ENCODE measurements at places on chromosomes 4 and X.

- no peak for DNase-seq
Observed at GRCh38 chrX:8305350-8305749, 134.3 kb upstream of the VCX2 start.

GRCh38 chr4:40628888-40629287 is 776 bp downstream of the RBM47 start:
- DNase-seq, result no peak

- DNase-seq, result no peak
Observed at GRCh38 chr4:81491943-81492342, 20.2 kb upstream of the RASGEF1B start.

GRCh38 chr4:5014007-5014682 is 5.1 kb downstream of the CYTL1 start:
- no peak for DNase-seq

DNA sequence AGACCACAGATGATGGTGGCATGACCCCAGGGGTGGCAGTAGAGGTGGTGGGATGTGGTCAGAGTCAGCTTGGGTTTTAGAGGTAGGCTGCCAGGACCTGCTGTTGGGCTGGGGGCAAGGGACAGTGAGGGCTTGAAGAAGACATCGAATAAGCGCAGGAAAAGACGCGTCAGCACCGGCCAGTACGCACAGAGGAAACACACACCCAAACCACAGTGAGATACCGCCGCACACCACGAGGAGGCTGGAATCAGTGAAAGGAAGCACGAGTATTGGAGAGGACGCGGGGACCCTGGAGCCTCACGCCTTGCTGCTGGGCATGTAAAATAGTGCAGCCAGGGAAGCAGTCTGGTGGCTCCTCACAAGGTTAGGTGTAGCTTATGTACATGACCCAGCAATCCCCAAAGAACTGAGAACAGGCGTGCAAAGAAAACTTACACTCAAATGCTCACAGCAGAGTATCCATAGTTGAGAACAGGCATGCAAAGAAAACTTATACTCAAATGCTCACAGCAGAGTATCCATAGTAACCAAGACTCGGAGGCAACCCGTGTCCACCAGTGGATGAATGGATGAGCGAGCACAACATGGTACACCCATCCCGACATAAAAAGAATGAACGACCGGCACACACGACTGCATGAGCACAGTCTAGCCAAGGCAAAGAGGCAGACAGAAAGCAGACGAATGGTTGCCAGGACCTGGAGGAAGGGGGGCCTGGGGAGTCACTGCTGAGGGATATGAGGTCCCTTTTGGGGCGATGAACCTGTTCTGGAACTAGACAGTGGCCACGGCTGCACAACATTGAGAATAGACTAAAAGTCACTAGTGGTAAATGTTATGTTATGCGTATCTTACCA is 13.3 kb downstream of the PDZD4 start:
- DNase-seq, result no peak

DNA sequence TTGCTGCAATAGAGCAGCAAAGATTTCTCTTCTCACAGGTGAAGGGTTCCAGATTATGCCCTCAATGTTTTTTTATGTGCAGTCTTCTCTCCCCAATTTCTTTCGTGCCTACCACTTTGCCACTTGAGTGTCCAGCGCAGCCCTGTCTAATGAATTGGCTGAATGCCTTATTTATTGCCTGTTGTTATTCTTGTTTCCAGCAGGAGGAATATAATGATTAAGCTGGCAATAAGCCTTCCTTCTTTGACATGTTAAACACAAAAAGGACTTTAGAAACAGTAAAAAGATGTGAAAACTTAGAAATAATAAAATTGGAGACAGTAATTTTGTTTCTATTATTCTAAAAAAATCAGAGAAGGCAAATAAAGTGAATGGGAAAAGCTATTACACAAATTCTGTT is 34.6 kb upstream of the FRAS1 start:
- no peak for DNase-seq

DNA sequence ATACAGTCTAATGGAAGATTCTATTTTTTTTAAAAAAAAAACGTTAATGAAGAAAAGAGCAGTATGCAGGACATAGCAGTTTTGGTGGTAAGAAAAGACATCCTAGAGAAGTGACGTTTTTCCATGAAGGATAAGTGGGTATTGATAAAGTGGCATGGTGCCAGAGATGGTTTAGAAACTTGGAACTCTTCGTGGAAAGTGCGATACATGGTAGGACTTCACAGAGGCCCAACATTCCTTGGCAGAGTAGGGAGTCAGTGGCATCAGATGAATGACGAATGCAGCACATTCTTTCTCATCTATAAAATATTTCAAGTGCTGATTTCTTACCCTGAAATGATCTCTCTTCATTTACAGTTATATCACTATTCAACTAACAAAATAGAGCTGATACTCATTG is 298.7 kb downstream of the CCSER1 start:
- DNase-seq, result no peak

DNA sequence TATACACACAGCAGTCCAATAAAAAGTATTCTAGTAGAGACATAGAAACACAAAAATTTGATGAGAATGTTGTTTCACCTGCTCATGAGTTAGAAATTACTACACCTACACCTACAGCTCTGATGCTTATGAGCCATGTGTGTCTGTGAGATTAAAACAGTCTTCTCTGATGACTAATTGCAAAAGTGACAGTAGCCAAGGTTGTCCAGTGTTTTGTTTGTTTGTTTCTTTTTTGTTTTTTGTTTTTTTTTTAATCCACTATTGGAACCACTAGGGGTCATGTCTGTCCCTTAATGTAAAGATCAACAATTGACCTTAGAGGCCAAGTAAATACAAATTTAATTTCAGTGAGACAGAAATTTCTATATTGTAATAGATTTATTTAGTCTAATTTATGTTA is 423.1 kb downstream of the TEX13C start:
- DNase-seq, result no peak

- peak; percentile 65 for DNase-seq
Observed at GRCh38 chr4:51843309-51844152, 578 bp downstream of the DCUN1D4 start.

- DNase-seq, result no peak
Observed at GRCh38 chrX:11591723-11592346, 73.9 kb downstream of the ARHGAP6 start.

GRCh38 chr4:152164561-152164960 is 371.3 kb downstream of the FBXW7 start:
- DNase-seq, result no peak

DNA sequence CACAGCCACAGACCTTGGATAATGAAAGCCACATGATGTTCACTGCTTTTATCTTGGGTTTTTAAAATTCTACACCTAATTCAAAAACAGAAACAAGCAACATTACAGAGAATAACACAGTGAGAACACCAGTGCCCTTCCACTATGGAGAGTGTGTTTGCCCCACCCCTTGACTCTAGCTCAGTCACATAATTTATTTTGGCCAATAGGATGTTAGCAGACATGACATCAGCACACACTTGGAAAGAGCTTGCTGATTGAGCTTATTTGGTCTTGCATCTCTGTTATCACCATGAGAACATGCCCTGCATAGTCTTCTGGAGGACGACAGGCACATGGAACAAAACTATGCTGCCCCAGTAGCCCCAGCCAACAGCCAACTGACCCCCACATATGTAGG is 118.1 kb downstream of the HNRNPD start:
- no peak for DNase-seq
